Muscle of leg (tissue), 16 donors: ENCODE measurements at places on chromosomes 1 and 21. TPM values are rescaled to one million over a fixed set of nuclear protein-coding genes. Genes with fewer than 3 reads are reported as not detected.

DNM3 gene
- total RNA-seq, result 7.0 TPM

IVL gene
- total RNA-seq, result not detected

OR2T33 gene
- not detected for total RNA-seq

AGMAT gene
- total RNA-seq, result 4.3 TPM

EXO1 gene
- total RNA-seq, result 6.4 TPM

RIPPLY3 gene
- total RNA-seq, result 0.09 TPM

NCMAP gene
- 0.18 TPM for total RNA-seq

DNA sequence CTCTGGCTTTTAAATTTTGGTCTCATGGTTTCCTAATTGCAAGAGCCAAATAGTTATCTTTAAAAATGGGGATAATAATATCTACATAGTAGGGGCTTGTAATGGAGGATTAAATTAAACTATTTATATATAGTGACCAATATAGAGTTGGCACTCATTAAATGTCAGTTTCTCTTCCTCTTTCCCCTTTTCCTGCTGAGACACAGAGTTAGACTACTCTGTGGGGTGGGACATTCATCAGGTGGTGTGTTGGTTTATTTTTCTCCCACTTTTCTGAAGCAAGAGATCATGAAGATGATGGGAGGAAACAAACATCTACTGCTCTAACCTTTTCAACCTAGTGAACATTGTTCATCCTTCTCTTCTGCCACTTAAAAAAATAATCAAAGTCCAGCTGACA, 17.3 kb upstream of the RAP1A start:
- DNase-seq, result no peak

GRCh38 chr1:85421179-85421578, 43.8 kb downstream of the DDAH1 start:
- no peak for DNase-seq
